ENCODE measurements at places on chromosomes 4 and X. TPM values are rescaled to one million over a fixed set of nuclear protein-coding genes. Genes with fewer than 3 reads are reported as not detected.

GRCh38 chr4:105963461-105964400 is 68.5 kb downstream of the NPNT start:
- DNase-seq = no peak

- no peak for DNase-seq
Measured at GRCh38 chr4:77917601-77918000, 55.0 kb downstream of the MRPL1 start.

- no peak for DNase-seq
Measured at GRCh38 chr4:26402458-26402857, 81.6 kb downstream of the RBPJ start.

- DNase-seq = no peak
Measured at GRCh38 chrX:97806238-97806637, 922.5 kb downstream of the RPA4 start.

GRCh38 chr4:172514011-172514410 is 654.6 kb upstream of the GALNT7 start:
- DNase-seq = no peak

DNA sequence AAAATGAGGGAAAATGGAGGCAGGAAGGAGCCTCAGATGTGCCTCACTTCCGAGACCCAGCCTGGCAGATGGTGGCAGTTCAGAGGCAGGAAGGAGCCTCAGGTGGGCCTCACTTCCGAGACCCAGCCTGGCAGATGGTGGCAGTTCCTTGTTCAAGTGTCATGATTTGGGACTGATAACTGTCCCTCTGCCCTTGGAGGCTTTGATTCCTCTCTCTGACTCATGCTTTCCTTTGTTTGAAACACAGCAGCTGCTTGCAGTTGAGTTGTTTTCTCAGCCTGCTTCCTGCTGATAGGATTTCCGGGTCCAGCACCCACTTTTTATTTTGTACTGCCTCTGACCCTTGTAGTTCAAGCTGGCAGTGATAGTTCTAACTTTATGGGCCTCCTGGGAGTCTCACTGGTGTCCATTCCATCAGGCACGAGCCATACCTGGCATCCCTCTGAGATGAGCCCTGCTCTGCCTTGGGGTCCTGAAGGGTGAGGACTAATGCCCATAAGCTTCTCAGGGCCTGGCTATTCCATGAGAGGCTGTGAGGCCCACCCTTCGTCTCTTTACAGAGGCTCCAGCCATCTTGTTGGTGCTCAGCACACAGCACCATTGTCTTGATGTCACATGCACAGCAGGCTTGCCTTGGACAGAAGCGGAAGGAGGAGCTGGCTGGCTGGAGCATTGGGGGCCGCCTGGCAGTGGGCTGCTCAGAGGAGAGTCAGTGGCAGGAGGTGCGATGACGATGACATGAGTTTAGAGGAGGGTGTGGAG is 13.0 kb downstream of the RGS12 start:
- peak; percentile 45 for DNase-seq

DNA sequence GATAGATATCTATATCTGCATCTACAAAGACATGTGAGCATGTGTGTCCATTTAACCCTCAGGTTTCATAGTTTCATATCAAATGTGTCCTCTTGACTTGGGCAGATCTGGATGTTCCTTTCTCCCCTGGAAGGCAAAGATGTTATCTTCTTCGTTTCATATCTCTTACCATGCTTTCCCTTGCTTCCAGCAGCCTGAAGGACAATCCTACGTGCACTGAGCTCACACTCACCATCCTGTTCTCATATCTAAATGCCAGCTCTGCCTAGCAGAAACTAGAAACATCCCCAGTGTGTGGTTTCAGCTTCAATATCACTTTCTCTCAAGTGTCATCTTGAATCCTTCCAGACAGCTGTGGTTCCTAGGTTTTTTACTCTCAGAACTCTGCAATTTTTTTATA is 66.2 kb downstream of the ZAR1 start:
- DNase-seq = no peak

GRCh38 chr4:75737398-75737797 is 13.0 kb downstream of the USO1 start:
- no peak for DNase-seq

GRCh38 chr4:56200275-56200674 is 187.0 kb downstream of the AASDH start:
- no peak for DNase-seq

DNA sequence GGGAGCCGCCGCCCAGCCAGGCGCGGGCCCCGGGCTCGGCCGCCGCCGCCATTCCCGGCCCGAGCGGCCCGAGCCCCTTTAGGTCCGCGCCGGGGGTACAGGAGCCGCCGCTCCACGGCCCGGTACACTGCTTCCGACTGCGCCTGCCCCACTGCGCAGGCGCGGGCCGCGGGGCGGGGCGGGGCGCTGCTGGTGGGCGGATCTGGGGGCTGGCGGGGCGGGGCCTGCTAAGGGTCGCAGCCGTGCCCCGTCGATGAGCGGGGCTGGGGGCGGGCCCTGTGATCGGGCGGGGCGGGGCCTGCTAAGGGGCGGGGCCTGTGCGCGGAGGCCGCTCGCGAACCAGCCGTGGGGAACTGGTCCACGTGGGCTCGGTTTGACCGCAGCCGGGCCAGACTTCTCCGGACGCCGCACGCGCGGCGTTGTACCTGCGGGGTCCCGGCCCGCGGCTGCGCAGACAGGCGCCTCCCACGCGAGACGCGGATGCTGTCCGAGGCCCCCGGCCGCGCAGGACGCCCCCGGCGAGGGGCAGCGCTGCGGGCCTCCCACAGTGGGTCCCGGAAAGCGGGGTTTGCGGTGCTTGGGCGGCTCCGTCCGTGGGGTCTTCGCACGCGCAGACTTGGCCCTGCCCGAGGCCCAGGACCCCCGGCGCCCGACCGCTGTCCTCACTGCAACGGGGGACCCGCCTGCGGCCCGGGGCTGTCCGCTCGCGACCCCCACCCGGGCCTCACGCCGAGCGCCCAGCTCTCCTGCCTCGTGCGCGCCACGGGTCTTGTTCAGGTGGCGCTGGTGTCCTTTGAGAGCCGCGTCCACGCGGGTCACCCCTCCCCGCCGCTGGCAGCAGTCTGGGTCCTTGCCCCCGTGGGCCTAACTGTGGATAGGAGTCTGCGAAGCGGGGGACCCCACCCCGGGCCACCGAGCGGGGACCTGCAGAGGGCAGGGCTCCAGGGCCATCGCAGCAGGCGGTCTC is at the start of gene DGKQ:
TSS of gene DGKQ (minus strand) at position 139 of the 967 bp plus-strand sequence. CDS start at position 52, 87 bp downstream.
- DNase-seq = no peak

Gene S100P
- 5.9 TPM for total RNA-seq

Gene SYNPO2
- 14.4 TPM for total RNA-seq

Gene MAGEB2
- total RNA-seq = not detected

All from left lung (tissue), 14 donors.